T-helper 17 cell (primary cell): ENCODE measurements at places on chromosomes 6 and 20. TPM values are rescaled to one million over a fixed set of nuclear protein-coding genes. Genes with fewer than 3 reads are reported as not detected.

The ACTL10 gene
- 1.2 TPM for total RNA-seq

The NR2E1 gene
- total RNA-seq, result not detected

The MAFB gene
- total RNA-seq, result 8.9 TPM

The VWA7 gene
- total RNA-seq, result 2.8 TPM

The SLC12A5 gene
- total RNA-seq, result not detected

The CAGE1 gene
- 0.60 TPM for total RNA-seq

The CDSN gene
- not detected for total RNA-seq
